ENCODE measurements at places on chromosomes 2 and 18.
A peak's percentile ranks its signal among the peaks of the same experiment; 100 is the strongest.

DNA sequence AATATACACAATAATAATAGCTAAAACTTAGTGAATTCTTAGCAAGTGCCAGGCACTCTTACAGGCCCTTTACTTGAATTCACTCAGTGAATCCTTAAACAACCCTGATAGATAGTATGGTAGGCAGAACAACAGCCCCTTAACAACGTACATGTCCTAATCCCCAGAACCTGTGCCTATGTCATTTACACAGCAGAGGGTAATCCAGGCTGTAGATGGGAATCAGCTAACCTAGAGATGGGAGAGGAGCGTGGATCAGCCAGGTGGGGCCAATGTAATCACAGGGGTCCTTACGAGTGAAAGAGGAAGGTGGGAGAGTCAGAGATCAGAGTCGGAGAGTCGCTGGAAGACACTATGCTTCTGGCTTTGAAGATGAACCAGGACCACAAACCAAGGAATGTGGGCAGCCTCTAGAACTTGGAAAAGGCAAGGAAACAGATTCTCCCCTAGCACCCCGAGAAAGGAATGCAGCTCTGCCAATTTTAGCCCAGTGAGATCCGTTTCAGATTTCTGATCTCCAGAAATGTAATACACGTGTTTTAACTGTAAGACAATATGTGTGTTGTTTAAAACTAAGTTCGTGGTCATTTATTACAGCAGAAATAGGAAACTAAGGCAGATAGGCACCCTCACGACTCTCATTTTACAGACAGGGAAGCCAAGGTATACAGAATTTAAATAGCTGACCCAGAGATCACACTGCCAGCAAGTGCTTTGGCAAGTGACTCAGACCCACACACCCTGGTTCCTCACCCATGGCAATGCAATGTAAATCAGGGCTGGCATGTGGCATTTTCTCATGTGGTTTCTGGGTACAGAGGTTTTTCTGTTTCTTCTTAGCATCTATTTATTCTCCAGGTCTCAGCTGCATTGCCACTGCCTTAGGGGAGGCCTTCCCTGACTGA is 68.9 kb downstream of the DOCK10 start:
- DNase-seq = peak; percentile 54

DNA sequence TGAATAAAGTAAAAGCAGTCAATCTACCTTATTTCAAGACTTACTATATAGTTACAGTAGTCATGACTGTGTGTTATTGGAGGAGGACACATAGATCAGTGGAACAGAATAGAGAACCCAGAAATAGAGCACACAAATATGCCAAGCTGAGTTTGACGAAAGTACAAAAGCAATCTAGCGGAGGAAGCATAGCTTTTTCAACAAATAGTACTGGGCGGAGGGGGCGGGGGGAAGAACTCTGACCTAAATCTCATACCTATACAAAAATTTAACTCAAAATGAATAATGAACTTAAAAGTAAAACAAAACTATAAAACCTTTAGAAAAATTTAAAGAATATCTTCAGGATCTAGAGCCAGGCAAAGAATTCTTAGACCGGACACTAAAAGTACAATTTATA is 139.1 kb downstream of the AGPS start:
- no peak for DNase-seq

DNA sequence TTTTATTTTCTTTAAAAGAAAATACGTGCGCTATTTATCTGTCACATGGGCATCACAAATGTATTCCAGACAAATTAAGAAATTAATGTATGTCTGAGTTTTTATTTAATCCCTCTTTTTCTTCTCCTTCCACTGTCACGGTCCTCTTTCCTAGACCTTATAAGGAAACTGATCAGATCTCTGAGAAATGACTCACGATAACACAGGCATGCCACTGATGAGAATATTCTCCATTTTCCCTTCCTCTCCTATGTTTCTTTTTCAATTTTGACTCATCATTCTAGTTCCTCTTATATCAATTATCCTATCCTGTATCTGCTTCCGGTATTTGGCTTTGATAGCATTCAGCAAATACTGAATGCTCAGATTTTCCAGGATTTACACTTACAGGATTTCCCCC is 121.8 kb downstream of the DSC3 start:
- DNase-seq = no peak

- DNase-seq = no peak
Observed at GRCh38 chr2:120237491-120237902, 14.3 kb upstream of the TMEM185B start.

GRCh38 chr2:218555527-218555926 is 12.6 kb downstream of the USP37 start:
- no peak for DNase-seq

GRCh38 chr2:138239902-138240491 is 261.6 kb upstream of the SPOPL start:
- DNase-seq = no peak

DNA sequence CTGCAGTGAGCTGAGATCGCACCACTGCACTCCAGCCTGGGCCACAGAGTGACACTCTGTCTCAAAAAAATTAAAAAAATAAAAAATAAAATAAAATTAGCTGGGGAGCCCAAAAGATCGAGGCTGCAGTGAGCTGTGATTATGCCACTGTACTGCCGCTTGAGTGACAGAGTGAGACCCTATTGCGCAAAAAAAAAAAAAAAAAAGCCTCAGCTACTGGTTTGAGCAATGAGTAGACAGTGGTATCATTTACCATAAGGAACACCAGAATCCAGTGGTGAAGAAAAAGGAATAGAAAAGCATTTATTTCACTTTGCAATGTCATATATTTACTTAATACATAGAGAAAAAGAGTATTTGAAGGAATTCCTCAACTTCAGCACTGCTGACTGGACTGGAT is 3.0 kb downstream of the SAP130 start:
- no peak for DNase-seq

DNA sequence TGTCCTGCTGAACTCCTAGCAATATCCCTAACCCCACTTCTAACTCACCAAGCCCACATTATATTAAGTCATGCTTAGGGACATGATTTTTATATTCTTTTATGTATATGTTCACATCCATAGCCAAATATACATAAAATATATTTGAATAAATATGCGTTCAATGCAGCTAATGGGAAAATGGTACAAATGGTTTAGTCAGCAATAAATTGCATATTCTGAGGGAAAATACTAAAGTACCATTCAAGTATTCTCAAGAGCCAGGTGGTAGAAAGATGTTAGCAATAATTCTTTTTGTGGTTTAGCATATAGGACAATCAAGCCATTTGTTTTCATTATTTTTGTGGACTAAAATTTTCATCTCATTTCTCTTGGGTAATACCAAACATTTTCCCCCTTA is 306.0 kb downstream of the TDRD15 start:
- no peak for DNase-seq

DNA sequence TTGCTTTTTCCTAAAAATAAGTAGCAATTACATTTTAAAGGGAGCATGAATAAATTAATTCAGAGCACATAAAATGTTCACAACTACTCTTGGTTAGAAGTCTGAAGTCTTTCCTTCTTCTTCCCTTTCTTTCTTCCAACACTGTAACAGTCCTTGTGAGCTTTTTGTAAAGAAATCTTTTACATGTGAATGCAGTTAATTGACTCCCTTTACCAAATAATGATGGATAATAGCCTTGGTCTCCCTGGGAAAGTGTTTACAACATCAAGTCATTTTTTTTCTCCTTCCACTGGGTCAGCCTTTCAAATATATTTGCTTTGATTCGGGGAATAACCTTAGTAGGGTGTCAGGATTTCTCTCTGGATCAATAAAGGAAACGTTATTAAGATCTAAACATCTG is 39.1 kb downstream of the CALCRL start:
- DNase-seq = no peak

GRCh38 chr2:62538756-62539155 is 32.8 kb upstream of the TMEM17 start:
- no peak for DNase-seq

- no peak for DNase-seq
Observed at GRCh38 chr2:239721531-239721930, 303.6 kb downstream of the NDUFA10 start.

DNA sequence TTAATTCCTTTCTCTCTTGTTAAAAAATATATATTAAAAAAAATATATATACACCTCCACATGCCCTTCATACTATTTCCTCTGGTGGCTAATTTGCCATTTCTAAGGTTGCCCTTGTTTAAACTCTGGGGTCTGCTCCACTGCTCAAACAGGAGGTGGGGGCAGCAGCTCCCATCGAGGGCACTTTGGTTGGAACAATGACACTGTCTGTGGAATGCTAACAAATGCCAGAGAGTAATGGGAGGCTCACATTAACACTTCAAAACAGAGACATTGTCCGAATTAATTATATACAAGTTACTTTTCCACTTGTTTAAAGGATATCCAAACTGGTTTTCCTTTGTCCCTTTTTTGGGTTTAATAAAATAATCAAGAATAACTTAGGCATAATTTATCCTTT is 58.8 kb upstream of the CD302 start:
- DNase-seq = no peak

DNA sequence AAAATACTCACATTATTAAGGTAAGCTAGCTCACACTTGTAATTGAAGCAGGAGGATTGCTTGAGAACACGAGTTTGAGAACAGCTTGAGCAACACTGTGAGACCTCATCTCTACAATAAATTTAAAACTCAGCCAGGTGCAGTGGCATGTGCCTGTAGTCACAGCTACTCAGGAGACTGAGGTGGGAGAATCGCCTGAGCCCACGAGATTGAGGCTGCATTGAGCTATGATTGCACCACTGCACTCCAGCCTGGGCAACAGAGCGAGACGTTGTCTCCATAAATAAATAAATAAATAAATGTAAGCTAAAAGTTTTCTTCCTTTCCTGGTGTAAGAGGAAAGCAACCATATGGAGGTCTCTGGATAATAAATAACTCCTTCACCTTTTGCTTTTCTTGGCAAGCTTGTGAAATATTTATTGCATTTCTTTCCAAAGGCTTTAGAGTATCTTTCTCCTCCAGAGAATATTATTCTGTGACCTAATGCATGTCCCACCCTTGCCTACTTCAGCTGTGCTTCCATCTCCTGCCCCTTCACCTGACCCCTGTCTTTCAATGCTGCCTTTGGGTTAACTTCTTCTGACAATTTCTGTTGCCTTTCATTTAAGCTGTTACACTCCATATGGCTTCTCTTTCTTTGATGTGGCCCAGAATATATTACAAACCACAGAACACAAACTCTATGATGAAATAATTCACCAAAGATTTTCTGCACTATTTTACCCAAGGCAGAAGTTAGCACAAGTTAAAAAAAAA is 280.7 kb upstream of the RND3 start:
- peak; percentile 12 for DNase-seq

GRCh38 chr2:27809761-27810241 is 38.3 kb downstream of the MRPL33 start:
- no peak for DNase-seq

- DNase-seq = no peak
Observed at GRCh38 chr2:29054430-29054829, 19.9 kb downstream of the PCARE start.

- no peak for DNase-seq
Observed at GRCh38 chr2:101985101-101985792, 6.5 kb upstream of the IL1R2 start.

DNA sequence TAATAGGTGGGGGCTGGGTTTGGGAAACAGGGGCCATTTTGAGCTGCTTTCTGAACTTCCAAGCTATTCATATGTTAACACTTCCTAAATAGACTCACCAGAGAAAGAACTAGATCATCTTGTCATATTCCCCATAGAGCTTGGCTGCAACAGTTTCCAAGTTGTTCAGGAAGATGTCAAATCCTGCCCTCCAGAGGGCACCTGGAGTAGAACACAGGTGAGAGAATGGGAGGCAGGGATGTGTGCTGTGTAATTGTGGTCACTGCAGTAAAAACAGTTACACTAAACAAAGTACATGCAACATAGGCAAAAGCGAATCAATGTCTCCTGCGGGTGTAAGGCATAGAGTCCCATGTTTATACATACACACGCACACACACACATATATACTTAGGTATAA is 34.5 kb upstream of the LRRC30 start:
- no peak for DNase-seq

DNA sequence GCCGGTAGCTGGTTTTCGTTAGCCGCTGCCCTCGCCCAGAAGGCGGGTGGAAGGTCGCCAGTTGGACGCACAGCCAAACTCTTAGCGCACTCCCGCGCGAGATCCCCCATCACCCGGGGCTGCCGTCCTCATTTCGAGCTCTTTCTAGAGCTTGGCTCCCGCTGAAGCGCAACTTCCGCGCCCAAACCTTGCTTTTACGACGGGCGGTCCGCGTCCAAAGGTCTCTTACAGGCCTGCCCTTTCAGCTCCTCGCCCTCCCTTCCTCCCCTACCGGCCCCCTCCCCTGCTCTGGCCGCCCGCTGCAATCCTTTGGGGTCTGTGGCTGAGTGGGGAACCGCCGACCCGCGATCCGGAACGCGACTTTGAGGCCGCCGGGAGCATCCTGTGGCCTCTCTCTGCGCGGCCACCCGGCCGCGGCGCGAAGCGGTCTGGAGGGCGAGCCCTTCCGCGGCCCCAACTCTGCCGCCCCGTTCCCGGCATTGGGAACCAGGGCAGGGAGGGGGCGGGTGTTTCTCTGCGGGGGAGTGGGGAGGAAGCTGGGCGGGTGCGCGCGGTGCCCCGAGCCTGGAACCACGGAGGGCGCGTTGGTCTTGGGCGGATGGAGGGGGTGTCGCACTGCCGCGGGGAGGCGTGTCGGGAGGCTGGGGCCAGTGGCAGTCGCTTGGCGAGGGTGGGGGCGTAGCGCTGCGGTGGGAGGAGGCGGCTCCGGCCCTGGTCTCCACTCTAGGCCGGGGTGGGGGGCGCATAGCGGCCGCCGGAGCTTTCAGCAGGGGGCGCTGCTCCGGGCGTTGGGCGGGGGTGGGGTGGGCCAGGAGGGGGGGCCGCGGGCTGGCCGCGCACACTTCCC is at the start of gene GDF7:
TSS of gene GDF7 (plus strand) at position 841 of the 847 bp plus-strand sequence. CDS start 96 bp downstream, outside the sequence.
- DNase-seq = no peak

DNA sequence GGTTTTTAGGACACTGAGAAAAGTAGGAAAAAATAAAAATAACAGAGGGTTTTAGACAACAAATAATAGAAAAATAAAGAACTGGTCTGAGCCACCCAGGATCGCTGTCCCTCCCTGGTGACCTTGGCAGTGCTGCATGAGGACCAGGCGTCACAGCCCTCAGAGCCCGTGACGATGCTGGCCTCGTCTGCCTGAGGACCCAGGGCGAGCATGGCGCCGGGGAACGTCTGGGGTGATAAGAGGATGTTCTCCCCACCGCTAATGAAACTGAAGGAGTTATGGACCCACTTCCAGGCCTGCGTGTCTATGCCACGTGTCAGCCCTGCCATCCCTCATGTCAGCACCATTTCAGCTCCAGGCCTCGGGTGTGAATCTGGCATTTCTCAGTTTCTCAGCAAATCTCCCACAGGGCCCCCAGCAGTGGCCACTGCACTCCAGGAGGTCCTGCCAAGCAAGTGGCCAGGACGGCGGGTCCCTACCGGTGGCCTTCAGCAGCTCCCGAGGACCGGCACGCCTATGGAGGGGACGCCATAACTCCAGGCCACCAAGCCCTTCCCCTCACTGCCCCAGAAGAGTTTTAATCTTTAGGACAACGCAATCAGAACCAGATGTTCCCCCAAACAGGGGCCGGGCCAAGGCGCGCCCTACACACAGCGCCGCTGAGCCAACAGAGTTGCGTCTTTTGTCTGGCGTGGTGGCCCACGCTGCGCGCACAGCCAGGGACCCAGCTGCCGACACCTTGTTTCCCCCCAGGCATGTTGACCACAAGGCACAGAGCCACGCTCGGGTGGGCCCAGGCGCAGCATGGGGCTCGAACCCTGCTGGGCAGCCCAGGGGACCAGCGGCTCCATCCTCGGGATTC is 179.7 kb downstream of the TWIST2 start:
- no peak for DNase-seq

- no peak for DNase-seq
Observed at GRCh38 chr2:97267411-97268074, 154.6 kb downstream of the ANKRD36 start.

GRCh38 chr18:12839526-12840196 is 44.4 kb downstream of the PTPN2 start:
- DNase-seq = no peak

All from epithelial cell of proximal tubule (primary cell).